ENCODE measurements at places on chromosomes 6 and 20.

- no peak for DNase-seq
Observed at GRCh38 chr6:100301731-100302130, 163.0 kb downstream of the SIM1 start.

DNA sequence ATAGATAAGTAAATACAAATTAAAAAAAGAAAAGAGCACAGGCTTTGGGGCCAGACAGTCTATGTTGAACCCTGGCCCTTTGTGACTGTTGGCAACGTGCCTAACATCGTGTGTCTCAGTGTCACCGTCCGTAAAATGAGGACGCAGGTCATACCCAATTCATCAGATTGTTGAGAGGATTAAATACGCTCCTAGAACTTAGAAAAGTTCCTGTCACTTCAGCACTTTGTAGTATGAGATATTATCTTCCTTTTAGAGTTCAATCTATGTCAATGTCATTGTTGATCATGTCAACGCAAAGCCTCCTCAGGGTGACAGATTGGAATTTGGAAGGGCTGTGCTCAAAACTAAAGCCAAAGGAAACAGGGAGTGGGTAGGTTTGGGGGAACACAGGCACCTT lies 21.7 kb downstream of the SERPINB1 start:
- no peak for DNase-seq

- no peak for DNase-seq
Observed at GRCh38 chr6:37188962-37189510, 19.1 kb downstream of the PIM1 start.

- no peak for DNase-seq
Observed at GRCh38 chr20:53850319-53850718, 220.1 kb downstream of the BCAS1 start.

DNA sequence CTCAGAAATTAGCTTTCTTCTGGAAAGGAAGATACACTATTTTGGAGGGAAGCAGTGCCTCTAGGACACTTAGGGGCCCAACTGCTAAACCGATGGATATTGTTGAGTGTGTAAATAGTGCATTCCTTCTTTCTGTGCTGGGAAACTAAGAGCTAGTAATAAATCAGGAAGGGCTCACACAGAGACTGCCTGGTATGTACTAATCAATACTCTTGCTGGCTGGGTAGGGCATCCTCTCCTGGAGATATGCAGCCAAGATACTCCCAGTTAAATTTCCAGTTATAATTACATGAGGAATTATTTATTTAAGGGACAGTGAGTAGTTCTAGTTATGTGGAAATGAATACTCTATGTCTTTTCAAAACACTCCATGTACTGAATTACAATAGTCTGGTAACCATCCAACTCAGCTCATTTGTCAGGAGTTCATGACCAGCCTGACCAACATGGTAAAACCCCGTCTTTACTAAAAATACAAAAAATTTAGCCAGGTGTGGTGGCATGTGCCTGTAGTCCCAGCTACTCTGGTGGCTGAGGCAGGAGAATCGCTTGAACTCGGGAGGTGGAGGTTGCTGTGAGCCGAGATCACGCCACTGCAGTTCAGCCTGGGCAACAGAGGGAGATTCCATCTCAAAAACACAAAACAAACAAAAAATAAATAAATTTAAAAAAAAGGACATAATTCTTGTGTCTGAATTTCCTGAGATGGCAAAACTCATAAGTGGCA lies 100.0 kb downstream of the OR2B2 start:
- no peak for DNase-seq

DNA sequence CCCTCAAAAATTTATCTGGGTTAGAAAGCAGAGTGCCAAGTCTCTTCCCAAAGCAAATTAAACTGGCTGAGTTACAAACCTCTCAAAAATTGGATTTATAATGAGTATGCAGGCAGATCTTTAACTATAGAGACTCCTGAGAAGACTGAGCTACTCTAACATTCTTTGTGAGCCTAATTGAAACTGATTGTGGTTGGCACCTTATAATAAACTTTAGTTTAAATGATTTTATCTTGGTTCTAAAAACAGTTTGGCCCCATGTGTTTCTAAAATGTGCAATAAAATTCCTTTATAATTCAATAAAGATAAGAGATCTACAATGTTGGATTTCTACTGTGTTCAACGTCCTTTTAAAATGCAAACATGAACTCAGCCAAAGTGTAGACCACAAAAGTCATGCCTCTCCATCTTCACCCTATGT lies 480.2 kb upstream of the RNF217 start:
- DNase-seq: no peak

GRCh38 chr6:149925974-149926777 lies 3.3 kb upstream of the RAET1G start:
- peak; percentile 95 for DNase-seq

DNA sequence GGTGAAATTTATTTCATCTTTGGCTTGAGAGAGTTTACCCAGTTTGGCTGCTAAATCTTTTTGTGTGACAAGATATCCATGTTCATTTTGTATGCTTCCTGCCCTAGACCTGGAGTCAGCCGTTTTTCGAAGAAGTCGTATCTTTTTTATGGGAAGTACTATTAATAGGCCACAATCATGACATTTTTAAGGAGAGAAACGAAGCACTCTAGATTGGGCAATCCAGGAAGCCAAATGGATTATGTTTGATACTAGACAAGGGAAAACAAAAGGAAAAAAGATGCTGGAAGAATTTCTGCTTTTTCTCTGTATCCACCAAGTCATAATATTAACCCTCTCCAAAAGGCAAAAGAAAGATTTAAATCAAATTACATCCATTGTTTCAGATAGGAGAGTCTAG lies 214.6 kb downstream of the HDGFL1 start:
- DNase-seq: no peak

DNA sequence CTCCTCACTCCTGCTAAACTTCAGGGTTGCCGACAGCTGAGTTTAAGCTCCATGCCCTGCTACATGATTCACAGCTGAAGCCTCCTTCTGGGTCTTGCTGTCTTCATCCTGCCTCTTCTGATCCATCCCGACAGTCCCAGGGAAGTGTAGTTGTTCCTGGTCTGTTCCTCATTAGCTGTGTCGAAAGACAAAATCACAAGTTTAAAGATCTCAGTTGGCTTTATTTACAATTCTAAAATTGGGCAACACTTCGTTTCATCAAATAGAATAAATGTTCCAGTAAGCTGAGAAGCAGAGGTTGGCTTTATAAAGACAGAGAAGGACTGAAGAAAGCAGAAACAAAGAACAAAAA lies 4.1 kb upstream of the SLC2A10 start:
- DNase-seq: no peak

GRCh38 chr6:80143419-80143937 lies 37.0 kb downstream of the BCKDHB start:
- DNase-seq: no peak

- no peak for DNase-seq
Observed at GRCh38 chr20:48052475-48052835, 267.2 kb upstream of the SULF2 start.

- no peak for DNase-seq
Observed at GRCh38 chr20:973785-974194, 28.3 kb downstream of the RSPO4 start.

GRCh38 chr6:170137911-170138910 lies 152.7 kb downstream of the DLL1 start:
- peak; percentile 75 for DNase-seq

DNA sequence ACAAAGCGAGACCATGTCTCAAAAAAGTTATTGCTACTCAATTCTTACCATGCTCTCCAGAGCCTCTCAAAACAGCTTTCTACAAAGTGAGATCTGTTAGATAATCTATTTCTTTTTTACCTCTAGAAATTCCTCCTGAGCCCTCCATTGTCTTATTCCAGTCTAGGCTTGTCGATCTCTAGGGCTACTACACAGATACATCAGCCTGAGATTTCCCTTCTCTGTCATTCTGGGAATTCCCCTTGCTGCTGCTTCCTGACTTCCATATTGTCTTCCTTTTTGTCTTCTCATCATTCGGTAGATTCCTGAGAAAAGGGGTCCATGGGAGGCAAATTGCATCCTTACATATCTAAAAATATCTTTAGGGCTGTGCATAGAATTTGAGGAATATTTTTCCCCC lies 75.6 kb upstream of the GNRH2 start:
- DNase-seq: no peak

GRCh38 chr6:149867876-149868640 lies 3.9 kb upstream of the LRP11 start:
- no peak for DNase-seq

- DNase-seq: no peak
Observed at GRCh38 chr6:22647719-22648118, 78.4 kb downstream of the HDGFL1 start.

- no peak for DNase-seq
Observed at GRCh38 chr20:19918965-19919329, 98.2 kb upstream of the NAA20 start.

GRCh38 chr6:157813191-157813590 lies 9.9 kb upstream of the SNX9 start:
- DNase-seq: no peak

GRCh38 chr6:132927713-132928112 lies 113.3 kb downstream of the RPS12 start:
- DNase-seq: no peak

DNA sequence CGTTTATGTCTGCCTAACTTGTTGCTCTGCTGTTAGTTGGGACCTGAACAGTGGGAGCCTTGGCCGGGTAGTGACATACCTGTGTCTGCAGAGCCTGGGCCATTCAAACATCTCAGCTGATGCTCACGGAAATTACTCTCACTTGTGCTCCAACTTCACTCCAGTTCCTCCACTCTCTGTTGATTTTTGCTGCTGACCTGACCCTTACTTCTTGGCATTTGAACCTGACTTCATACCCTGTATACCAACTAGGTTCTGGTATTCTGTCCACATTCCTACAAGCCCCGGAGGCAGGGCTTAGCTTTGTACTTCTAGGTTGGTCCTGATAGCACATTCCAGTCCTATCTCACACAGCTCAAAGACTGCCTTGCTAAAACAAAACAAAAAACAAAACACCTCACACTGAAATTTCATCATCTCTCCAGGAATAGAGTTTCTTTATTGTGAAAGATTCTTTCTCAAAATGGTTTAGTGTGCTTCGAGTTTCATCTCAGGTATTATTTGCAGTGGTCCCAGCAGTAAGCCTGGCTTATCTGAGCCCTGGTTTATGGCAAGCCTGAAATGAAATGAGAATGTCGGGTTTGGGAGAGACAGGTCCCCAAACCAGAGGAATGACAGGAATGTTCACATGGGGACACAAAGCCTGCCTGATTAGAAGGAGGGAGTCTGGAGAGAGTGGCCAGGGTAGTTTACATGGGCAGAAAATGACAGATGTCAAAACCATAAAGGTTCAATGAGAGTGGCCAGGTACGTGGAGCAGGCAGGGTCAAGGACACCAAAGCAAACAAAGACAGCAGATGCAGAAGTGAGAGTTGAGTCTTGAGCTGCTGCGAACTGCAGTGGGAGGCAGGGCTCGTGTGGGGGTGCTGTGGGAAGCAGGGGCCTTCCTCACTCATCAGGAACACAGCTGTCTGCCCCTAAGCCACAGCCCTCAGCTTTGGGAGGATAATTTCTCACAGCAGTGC lies 174.2 kb upstream of the HDAC2 start:
- DNase-seq: no peak

DNA sequence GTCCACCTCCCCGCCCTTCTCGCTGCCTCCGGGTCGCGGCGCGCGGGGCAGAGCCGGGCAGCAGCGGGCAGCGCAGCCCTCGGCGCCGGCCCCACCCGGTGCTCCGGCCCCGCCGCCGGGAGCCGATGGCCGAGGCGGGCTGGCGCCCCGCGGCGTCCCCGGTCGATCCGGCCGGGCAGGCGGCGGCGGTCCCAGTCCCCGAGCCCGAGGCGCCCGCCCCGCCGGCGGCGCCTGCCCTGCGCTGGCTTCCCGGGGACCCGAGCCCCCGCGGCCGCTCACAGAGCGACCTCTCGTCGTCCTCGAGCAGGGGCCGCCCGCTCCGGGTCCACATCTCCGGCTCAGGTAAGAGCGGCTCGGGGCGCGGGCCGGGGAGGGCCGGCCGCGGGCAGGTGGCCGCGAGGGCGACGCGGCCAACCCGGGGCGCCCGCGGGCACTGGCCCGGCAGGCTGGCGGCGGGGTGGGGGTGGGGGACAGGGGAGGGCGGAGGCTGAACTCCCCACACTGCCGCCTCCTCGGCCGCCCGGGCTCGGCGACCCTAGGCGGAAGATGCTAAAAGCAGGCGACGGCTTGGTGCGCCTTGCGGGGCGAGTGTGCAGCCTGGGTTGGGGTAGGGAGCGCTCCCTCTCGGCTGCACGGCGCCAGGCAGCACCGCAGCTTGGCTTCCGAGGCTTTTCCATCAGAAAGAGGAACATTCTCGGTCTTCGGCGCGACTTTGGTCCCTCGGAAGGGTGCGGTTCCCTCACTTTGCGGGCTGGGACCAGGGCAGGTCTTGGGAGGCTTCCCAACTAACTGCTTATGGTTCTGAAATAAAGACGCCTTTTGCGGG lies 25.6 kb upstream of the FUCA2 start:
- DNase-seq: no peak

- DNase-seq: no peak
Observed at GRCh38 chr6:3330199-3330598, 71.5 kb downstream of the PSMG4 start.

DNA sequence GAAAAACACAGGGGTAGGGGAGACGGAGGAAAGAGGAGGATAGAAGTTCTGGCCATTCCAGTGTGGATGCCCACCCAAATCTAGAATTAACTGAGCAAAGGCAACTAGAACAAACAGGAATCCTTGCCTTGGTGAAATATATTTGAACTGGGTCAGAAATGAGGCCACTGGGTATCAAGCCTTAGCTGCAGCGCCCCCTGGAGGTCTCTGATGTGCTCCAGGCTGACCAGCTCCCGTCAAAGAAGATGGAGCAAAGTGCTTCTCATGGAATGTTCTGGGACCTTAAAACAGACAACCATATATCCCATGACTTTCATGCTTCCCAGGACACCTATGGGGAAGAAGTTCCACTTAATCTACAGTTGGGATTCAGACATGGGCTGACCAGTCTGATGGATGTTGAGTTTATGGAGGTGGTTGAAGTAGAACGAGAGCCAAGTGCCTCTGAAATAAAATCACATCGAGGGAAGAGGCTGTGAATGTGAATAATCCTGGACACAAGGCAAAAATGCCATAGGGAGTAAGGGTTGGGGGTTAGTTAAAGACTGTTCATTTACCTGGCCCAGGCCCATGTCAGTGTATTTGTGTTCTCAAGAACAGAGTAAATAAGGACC lies 50.4 kb downstream of the HLA-DPB1 start:
- DNase-seq: no peak

GRCh38 chr6:159104931-159105330 lies 60.1 kb upstream of the TAGAP start:
- no peak for DNase-seq

DNA sequence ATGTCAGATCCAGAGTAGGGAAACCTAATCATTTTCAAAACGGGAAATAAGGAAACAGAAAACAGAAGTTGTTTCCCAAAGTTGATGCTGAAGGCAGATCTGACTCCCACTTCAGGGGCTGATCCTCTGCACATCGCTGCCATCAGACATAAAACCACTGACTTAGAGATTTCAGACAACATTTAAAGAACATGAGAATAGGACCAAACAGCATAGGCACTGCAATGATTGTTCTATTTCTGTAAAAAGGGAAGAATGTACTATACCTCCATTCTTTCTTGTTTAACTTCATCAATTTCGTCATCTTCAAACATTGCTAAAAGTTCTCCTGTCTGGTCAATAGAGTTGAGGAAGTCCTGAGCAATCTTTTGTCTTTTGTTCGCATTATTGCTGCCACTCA lies 324.7 kb upstream of the RUNX2 start:
- no peak for DNase-seq
